ENCODE measurements at places on chromosomes 5 and 9. TPM values are rescaled to one million over a fixed set of nuclear protein-coding genes. Genes with fewer than 3 reads are reported as not detected.

The SMC5 gene
- 14.3 TPM for polyA plus RNA-seq

The TAL2 gene
- not detected for polyA plus RNA-seq

The PCDHGC5 gene
- polyA plus RNA-seq = 0.26 TPM

The BTNL8 gene
- polyA plus RNA-seq = 16.0 TPM

The PCDHGB2 gene
- polyA plus RNA-seq = not detected

The SLC1A1 gene
- polyA plus RNA-seq = 4.4 TPM

The GRK6 gene
- polyA plus RNA-seq = 47.9 TPM

The FOXD4L4 gene
- polyA plus RNA-seq = not detected

The IL4 gene
- polyA plus RNA-seq = not detected

The ZNF300 gene
- 4.2 TPM for polyA plus RNA-seq

The HTR1A gene
- polyA plus RNA-seq = not detected

The ADGRV1 gene
- 0.60 TPM for polyA plus RNA-seq

The ZMYND19 gene
- 17.8 TPM for polyA plus RNA-seq

The RASGEF1C gene
- polyA plus RNA-seq = not detected

- DNase-seq = no peak
These were observed 26.3 kb upstream of the FST start for GRCh38 chr5:53453898-53454718.

- no peak for DNase-seq
These were observed 15.9 kb downstream of the SEC24A start for GRCh38 chr5:134664448-134664847.

GRCh38 chr5:150103678-150104549 lies 17.6 kb upstream of the CSF1R start:
- DNase-seq = no peak

- no peak for DNase-seq
These were observed 29.2 kb upstream of the ARHGEF28 start for GRCh38 chr5:73596705-73597328.

DNA sequence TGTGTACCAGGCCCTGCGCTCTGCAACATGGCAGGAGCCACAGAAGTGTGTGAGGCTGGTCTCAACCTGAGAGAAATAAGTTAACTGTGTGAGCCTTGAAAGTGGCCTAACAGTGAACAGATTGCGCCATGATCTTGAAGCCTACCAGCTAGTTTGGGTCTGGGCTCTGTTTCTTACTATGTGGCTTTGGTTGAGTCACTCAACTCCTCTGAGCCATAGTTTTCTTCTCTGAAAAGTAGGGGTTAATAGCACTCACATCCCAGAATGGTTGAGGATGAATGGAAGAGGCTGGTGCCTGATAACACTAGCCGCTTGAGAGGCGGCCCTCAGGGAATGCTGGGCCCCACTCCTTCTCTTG lies 121.5 kb downstream of the RGS3 start:
- no peak for DNase-seq

DNA sequence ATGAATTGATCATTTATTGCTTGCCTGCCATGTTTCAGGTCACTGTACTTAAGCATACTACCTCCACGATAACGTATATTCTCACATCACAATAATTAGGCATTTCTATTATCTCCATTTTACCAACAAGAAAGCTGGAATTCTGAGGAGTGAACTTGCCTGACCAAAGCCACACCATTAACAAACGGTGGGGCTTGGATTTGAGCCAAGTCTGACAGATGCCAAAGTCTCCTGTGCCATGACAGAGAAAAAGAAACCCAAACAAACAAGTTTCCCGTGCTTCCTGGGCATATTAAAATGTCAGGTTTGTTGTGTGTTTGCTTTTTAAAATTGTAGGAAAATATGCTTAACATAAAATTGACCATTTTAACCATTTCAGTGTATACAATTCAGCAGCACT lies 40.8 kb upstream of the KCNV2 start:
- DNase-seq = no peak

GRCh38 chr9:107751567-107752210 lies 262.1 kb upstream of the KLF4 start:
- DNase-seq = no peak

DNA sequence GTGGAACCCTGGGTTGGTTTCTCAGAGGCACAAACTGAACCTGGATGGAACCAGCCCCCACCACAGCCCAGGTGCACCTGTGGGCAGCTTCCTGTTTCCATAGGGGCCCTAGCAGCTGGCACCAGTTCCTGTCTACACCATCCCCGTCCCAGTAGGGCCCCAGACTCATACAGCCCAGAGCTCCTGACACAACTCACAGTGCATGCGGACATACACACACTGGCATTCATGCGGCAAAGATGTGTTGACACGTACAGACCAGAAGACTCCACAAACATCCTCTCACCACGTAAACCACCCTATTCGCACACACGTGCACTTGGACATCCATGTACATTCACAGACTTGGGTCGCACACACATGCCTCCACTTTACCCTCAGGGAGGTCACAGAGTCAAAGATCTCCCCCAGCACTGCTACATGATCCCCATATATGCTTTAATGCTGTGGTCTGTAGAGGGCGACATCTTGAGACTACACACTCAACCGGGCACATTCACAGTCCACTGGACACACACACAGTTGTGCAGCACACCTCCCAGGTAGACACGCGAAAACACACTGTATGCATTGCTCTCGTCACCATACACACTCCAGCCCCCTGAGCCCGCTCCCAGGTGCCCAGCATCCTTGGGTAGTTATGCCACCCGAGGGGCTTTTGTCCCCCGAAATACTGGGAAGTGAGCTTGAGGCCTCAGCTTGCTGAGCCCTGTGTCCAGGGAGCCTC lies 22.4 kb downstream of the CXXC5 start:
- no peak for DNase-seq

GRCh38 chr9:38018958-38019602 lies 49.9 kb downstream of the SHB start:
- peak; percentile 82 for DNase-seq

DNA sequence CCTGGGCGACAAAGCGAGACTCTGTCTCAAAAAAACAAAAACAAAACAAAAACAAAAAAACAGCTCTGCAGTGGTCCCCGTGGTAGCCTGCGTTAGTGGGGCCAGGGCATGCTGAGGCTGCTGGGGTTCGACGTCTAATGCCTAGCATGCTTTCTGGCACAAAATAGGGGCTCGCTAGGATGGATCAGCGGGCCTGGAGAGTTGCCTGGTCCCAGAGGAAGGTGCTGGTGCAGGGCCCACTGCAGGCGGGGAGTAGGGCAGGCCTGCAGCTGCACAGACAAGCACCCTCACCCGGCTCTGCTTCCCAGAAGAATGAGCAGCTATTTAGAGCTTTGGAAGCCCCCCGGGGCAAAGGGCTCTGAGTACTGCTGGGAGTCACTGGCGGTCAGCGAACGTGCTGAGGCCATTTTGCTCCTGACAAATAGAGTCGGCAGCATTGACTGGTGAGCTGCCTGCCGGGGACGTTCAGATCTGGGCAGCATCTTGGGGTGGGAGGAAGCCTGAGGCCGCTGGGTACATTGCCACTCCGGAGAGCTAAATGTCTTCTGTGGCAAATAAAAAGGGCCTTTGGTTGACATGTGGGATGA lies 126.7 kb downstream of the OLFM1 start:
- DNase-seq = peak; percentile 42

DNA sequence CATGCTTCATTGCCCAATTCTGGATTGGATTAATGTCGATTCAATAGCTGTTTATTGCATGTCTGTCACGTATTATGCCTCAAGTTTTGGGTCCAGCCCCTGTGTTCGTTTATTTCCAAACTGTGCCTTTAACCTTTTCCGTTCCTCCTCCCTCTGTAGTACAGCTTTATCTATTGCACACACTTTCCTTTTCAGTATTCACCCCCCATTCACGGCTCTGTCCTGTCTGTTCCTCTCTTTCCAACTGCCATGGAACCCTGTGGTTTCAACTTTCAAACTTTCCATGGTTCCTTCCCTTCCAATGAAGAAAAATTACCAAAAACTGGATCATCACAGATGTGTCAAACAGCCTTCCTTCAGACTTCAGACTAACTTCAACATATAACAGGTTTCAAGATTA lies 17.1 kb downstream of the SMARCA2 start:
- DNase-seq = no peak

- DNase-seq = no peak
These were observed 72.9 kb downstream of the SMIM15 start for GRCh38 chr5:61089351-61089750.

GRCh38 chr5:157354800-157355199 lies 88.9 kb downstream of the CYFIP2 start:
- no peak for DNase-seq

DNA sequence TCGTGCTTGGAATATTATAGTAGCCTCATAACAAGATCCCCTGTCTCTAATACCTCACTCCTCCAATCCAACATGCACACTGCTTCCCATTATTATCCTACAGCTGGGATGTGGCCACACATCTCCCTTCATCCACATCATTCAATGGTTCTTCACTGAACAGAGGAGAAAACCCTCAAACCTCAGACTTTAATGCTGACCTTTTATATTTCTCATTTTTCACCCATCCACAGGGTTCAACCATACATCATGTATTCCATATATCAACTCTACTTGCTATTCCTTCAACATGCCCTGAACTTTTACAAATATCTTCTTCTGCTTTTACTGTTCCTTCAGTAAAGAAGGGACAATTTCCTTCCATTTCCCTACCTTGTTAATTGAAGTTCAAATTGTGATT lies 396.8 kb downstream of the TLE4 start:
- no peak for DNase-seq

DNA sequence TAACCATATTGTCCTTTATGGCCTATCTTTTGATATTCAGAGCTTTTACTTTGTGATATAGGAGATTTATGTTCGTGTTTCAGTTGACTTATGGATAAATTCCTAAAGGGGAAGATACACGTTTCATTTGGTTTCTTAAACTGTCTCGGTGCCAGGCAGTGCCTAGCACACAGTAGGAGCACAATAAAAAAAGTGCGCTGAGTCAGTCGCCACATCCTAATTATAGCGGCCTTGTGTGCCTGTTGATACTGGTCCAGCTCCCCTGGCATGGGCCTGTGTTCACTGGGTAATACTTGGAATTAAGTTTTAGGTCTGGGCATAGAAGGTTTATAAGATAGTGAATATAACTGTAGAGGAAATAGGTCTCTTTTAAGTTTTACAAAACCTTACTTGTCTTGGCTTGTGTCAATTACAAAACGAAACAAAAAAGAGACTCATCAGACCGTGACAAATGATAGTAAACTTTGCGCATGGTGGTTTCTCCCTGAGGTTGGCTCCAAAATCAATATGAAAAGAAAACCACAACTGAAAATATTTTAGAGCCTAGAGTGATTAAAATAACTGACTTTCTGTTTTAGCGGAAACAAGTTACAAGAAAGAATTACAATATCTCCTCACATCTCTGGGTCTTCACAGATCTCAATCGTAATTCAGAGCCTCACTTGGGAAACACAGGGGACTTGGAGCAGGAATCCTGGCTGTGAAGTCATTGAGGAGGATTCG lies 84.8 kb downstream of the MVB12B start:
- DNase-seq = no peak

- DNase-seq = no peak
These were observed 15.4 kb downstream of the CDC42SE2 start for GRCh38 chr5:131279204-131279603.

DNA sequence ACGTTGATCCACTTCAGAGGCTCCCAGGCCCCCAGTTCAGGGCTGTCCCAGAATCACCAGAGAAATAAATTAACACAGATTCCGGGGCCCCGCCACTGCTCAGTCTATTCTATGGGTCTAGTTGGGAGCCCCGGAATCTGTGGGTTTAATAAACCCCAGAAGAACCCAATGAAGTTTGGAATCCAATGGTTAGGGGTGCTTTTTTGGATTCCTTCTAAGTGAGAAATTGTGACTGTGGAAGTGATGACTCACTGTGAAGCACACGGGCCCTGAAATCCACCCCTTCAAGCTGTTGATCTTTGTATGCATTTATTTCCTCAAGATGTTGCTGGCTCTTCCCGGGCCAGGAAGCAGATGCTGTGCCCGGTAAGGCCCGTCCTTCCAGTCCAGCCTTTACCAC lies 57.3 kb upstream of the SLC28A3 start:
- no peak for DNase-seq

DNA sequence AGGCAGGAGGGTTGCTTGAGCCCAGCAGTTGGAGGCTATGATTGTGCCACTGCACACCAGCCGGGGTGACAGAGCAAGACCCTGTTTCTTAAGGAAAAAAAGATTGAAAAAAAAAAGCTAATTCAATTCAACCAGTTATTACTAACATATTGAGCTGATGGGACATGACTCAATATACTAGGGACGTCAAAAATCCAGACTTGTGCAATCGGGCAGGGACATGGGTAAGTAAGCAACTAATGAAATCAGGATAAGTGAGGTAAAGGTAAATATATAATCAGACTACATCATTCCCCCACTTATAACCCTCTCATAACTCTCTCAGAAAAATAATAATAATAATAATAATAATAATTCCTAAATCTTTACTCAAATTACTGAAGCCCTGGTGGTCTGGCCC lies 975 bp upstream of the HAVCR1 start:
- no peak for DNase-seq

DNA sequence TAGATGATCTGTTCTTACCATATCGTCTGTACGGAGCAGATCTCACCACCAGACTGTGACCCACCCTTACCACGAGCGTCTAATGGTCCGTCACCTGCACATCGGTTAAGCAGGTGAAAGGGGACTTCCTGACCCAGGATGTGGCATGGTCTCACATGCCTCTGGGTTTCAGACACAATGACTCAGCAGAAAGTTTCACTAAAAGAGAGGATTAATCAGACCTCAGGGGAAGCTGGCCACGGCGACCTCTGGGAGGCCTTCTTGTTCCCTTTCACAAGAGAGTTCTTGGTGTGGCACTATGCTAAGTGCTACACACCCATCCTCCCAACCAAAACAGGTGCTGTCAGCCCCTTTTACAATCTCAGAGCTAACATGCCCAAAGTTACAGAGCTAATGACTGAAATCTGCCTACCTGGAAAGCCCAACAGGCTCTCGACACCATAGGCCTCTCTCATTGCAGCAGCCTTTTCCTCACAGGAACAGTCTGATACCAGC lies 41.6 kb downstream of the ADAMTS12 start:
- DNase-seq = no peak

- DNase-seq = peak; percentile 40
These were observed 56.8 kb upstream of the PHYKPL start for GRCh38 chr5:178289438-178289837.

DNA sequence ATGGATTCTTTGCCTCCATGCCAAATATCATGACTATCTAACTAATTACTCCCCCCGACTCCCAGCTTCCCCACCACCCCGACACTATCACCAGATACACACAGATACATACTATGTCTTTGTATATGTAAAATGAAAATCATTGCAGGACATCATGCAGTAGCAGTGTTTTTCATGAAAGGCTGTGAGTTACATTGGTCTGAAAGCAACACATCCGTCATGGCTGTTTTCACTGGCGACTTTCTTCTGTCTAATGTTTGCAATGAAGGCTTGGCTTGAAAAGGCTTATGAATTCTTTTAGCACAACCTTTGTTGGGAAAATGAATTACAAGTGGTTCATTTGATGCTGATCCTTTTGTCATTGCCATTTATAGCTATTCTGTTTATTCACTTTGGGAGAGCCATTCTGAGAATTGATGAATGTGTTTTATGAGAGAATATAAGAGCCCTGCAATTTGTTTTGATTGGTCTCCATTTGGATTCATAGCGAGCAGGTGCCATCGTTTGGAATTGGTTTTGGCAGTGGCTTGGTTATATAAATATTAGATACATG lies 103.4 kb downstream of the PIP5K1B start:
- DNase-seq = no peak
